Stimulated activated CD8-positive, alpha-beta memory T cell treated with anti-CD3 and anti-CD28 coated beads, Interleukin-7, amount 100 ng/mL, for 1 hour (primary cell): ENCODE measurements at places on chromosomes 7 and 10.

DNA sequence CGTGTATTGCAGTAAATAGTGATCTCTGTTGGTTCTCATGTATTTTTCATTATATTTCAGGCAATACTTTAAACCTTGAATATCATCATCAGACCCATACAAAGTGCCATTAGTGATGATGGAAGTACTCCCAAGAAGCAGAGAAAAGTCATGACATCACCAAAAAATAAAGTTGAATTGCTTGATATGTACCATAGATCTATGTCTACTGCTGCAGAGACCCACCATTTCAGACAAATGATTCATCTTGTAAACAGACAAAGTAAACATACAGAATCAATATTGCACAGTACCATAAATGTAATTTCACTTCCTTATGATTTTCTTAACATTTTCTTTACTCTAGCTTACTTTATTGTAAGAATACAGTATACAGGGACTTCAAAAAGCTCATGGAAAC, 347.8 kb downstream of the IPMK start:
- DNase-seq = no peak

GRCh38 chr7:99027241-99027640, 116.7 kb downstream of the SMURF1 start:
- no peak for DNase-seq

GRCh38 chr10:98097616-98098015, 36.8 kb upstream of the R3HCC1L start:
- DNase-seq = no peak

- DNase-seq = no peak
These were observed 31.0 kb downstream of the PON3 start for GRCh38 chr7:95365151-95365550.

DNA sequence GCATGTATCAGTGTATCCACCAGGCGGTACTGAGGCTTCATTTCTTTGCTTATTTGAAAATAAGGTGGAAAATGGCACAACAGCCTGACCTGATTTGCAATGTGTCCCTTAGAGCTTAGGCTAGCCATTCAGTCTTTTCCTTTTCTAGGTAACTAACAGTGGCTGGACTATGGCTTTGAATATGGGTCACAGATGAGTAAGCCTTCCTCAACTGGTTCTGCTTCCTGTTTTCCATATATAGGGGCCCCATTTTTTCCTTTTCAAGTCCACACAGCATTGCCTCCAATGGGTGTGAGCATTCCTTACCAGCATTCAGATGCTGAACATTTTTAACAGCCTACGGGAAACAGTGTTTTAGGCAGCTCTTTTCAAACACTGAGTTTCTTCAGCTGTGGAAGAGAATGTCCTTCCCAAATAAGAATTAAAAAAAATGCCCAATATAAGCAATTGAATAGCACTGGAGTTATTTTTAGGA, 3.9 kb upstream of the ITGB1 start:
- DNase-seq = no peak

DNA sequence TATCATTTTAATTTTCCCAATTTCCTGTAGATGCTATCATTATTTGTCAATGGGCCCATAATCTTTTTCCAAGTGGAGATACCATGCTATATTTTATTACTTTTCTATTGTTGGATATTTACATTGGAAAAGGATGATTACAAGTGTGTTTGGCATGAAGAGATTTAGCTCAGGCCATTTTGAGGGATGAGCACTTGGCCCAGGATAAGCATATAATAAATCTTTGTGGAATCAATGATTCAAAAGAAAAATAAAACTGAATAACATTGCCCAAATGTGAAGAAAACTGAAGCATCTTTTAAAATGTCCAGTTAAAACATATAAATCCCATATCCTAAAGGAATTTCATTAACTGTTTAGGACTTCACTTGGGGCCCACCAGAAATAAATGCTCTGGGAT, 260.9 kb upstream of the BMPER start:
- no peak for DNase-seq

- DNase-seq = no peak
These were observed 125.6 kb upstream of the TNRC18 start for GRCh38 chr7:5549096-5549763.

DNA sequence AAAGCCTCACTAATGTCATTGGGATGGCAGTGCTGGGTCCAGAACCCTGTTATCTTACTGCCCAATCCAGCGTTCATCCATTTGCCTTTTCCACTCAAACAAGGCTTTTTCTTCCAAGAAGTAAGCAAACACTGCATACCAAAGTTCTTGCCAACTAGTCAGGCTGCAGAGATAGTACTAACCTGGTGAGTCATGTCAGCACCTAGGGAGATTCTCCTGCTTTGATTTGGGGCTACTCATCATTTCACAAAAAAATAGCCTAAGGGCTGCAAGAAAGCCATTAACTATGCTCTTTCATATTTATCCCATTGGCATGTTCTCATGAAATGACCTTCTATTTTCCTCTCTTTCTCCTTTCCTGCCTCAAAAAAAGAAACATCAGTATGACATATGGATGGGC, 142.6 kb downstream of the TWIST1 start:
- DNase-seq = no peak

DNA sequence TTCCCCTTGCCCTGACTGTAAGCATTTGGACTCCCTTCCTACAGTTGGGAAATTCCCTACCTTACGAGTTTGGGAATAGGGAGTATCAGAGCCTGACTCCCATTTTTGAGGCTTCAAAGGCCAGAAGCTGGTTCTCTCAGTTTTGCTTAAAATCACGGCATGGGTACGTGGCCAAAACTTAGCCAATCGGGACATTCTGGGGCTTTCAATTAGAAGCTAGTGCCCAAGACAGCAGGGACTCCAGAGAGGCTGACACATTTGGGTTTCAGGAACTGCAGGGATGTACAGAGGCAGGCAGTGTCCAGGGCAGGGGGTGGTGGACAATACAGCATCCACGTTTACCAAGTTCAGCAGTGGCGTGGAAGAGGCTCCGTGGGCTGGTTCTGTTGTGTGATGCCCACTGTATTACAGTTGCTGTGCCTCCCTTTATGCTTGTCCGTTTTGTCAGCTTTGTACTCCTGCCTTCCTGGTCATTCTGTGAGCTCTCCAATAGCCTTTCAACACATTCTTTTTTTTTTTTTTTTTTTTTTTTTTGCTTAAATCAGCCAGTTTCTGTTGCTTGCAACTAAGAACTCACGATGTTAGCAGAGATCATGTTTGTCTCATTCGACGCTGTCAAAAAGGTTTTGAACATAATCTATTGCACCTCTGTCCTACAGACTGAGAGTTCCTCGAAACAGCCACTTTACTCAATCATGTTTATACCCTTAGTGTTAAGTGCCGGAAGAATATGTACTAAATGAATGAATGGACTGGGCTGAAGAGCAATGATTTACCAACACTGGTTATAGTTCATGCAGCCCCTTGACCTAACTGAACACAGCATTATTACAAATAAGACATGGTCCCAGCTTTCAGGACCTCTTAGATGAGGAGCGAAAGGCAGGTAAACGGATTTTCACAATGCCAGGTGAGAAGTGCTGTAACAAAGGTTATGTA, 1.1 kb downstream of the GGCT start:
- no peak for DNase-seq

GRCh38 chr10:78236416-78237015, 202.9 kb downstream of the RPS24 start:
- DNase-seq = no peak

DNA sequence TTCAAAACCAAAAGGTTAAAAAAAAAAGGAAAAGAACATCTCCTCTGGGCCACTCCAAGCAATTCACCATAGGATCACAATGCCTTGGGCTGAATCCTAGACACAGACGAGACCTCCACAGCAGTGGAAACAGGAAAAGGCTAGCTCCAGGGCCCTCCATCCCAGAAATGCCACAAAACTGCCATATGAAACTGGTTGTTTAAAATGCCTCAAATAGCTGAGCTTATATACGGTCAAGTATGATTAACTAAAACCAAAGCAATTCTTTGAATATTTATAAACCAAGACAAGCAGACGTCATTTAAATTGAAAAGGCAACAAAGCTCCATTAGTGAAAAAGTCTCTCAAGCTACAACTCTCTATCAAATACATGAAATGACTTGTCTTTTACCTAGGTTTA, 63.1 kb downstream of the DOCK4 start:
- no peak for DNase-seq

GRCh38 chr7:53542157-53542556, 506.7 kb downstream of the POM121L12 start:
- DNase-seq = no peak

- no peak for DNase-seq
These were observed 60.7 kb downstream of the TMEM209 start for GRCh38 chr7:130144312-130145171.

GRCh38 chr7:127655720-127656119, 3.7 kb downstream of the SND1 start:
- no peak for DNase-seq

- no peak for DNase-seq
These were observed 134.3 kb downstream of the ARL4A start for GRCh38 chr7:12821746-12822145.

DNA sequence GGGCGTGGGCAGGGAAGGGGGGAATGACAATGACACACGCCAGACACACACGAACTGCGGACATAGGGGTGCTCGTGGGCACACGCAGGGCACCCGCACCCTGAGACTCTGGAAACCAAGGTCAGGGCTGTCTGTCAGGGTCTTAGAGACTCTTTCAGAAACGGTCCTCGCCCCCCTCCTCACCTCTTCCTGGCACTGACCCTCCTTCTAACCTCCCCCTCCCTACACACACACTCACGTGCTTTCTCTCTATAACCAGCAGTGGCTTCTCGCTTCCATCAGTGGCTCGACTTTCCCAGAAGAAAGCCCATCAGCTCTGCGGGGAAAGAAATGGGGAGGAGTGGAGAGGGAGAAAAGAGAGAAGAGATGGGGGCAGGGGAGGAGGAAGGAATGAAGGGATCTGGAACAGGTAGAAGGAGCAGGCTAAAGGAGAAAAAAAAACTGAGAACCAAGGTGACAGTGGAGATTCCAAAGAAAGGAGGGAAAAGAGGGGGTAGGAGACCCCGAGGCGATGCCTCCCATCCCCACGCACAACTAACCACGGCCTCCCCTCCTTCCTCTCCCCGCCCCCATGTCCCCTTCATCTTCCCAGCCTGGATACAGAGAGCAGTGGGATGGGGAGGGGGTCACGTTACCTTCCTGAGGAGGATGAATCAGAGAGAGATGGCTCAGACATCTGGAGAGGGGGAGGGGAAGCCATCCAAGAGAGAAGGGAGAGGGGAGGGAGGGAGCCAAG, 1.7 kb upstream of the VGF start:
- no peak for DNase-seq

GRCh38 chr7:130703851-130704250, 17.5 kb upstream of the TSGA13 start:
- DNase-seq = no peak

- DNase-seq = no peak
These were observed 46.1 kb upstream of the NPTX2 start for GRCh38 chr7:98571006-98571405.

GRCh38 chr10:77159538-77160110, 478.0 kb downstream of the KCNMA1 start:
- DNase-seq = no peak

- no peak for DNase-seq
These were observed 78.2 kb downstream of the ELFN1 start for GRCh38 chr7:1748076-1748838.

DNA sequence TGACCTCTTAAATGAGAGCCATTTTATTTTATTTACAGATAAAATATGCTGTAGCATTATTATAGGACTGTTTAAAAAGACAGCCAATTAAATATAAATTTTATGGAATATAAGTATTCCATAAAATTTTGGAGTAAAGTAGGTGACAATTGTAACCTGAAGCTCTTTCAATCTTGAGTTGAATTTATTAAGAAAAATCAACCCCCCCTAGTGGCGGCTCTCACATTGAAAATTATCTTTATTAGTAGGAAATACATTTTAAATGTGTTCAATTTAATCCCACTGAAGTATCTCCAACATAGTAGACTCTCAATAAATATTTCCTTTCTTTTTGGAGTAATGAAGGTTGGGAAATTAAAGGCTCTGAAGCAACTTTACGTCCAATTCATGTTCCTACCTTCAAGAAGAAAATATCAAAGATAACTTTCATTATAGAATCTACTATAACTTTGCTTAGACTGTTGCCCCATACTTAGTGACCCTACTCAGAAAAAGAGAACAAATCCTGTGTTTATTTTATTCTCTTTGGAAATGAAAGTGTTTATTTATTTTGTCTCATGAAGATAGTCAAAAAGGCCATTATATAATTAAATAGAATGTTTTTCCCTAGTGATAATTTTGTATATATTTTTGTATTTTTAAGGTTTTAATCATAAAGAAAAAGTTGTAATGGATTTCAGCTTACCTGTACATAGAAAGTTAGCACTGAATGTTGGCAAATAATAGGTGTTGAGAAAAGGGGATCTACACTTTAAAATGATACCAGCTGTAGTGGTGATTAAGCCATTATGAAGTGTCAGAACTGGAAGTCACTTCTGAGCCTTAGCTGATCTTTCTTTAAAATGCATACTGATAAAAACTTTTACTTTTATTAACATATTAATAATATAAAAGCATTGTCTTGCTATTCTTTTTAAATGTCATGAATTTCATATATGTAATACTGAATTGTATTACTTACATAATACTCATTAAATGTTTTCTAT, 3.3 kb downstream of the AHR start:
- DNase-seq = peak; percentile 32

GRCh38 chr7:149306854-149307253, 44.9 kb downstream of the ZNF783 start:
- no peak for DNase-seq

- DNase-seq = no peak
These were observed 172.7 kb upstream of the TMEM229A start for GRCh38 chr7:124205526-124205925.
